ENCODE measurements at places on chromosomes 2 and 18.

DNA sequence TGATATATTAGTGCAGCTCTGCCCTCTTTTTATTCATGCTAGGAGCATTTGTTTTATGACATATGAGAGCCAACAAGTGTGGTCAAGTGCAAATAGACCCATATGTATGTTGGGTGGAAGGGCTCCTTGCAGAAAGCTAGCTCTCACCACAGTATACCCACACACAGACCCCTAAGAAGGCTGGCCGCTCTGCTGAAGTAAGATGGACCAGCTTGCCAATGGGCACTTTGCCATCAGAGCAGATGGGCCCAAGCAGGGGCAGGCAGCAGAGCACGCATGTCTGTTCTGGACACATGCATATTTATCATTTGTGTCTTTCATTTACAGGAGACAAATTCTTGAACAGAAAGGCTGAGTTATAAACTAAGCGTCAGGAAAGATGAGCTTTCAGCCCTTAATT, 187.5 kb upstream of the DTNA start:
- H3K36me3 ChIP-seq: no peaks in the 10 kb centered on the region
- no peak overlapping the region for H3K4me3 ChIP-seq
- no peaks in the 10 kb centered on the region for H3K4me1 ChIP-seq
- no peaks in the 10 kb centered on the region for H3K27me3 ChIP-seq

DNA sequence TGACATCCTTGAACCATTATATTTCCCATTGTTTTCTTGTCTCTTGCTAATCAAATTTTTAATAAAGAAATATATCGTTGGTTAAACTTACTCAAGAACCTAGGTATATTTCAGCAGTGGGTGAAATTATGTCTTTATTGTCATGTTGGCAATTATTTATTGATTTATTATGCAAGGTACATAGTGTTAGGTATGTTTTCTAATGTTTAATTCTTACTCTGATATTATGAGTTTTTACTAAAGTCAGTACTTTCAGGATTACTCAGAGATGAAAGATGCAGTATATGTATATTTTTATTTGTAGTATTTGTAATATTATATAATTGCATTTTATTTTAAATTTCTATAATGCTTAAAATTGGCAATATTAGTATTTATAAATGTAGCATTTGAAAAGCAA, 46.9 kb downstream of the PSMD14 start:
- H3K4me1 ChIP-seq: peaks cover 25% of the 10 kb centered on the region
- no peak overlapping the region for H3K4me3 ChIP-seq
- no peaks in the 10 kb centered on the region for H3K27me3 ChIP-seq

- H3K4me3 ChIP-seq: no peak overlapping the region
- peaks cover 3% of the 10 kb centered on the region for H3K4me1 ChIP-seq
Observed at GRCh38 chr2:100935372-100935752, 66.7 kb upstream of the RPL31 start.

- H3K27ac ChIP-seq: no peak overlapping the region
- H3K27me3 ChIP-seq: no peaks in the 10 kb centered on the region
- no peak overlapping the region for H3K4me3 ChIP-seq
- no peaks in the 10 kb centered on the region for H3K36me3 ChIP-seq
Observed at GRCh38 chr2:113214141-113214540, 40.4 kb downstream of the PSD4 start.
